ENCODE measurements at places on chromosomes 2 and 18.

DNA sequence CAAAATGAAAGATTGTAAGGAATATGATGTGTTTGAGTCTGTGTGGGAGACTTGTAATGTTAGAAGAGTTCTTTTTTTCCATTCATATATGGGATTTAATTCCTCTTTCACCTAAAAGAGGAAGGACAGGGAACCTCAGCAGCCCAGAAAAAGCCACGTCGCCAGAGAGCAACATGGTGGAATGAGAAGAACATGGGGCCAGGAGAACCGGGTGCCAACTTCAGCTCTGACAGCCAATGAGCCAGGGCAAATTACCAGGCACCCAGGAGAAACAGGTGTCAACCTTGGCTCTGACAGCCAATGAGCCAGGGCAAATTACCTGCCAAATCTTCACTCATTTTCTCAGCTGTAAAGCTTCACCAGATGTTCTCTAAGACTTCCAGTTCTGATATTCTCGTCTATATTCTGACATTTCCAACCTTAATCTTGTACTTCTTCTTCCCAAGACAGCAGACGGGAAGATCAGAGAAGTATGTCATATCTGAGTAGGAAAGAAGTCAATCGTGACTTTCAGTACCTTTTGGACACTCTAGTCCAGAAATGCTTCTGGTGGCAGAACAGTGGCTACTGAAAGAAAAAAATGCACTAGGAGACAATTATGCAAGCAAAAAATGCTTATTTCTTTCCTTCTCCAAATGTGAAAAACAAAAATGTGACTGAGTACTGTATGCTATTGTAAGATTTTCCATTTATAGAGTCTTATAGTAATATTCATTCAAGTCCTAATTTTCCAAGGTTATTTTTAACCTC is 79.2 kb upstream of the COL5A2 start:
- DNase-seq, result no peak

DNA sequence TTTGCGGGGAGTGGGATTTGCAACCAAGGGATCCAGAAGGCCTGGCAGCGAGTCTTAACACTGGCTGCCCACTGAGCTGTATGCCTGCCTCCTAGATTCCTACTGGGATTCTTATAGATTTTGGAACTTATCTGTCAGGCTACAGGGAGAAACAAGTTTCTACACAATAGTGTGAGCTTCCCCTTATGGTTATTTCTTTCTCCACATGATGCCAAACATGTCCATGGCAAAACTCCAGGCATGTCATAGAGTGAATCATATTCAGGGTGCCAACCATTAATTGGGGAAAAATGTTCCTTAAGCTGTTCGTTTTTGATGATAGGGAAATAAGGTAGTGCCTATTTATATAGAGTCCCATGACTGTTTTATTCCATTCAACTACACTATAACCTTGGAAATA is 1185.2 kb upstream of the CELF4 start:
- no peak for DNase-seq

GRCh38 chr2:168915441-168916330 is 14.6 kb downstream of the G6PC2 start:
- no peak for DNase-seq

GRCh38 chr2:227846831-227847230 is 24.6 kb upstream of the DAW1 start:
- DNase-seq, result no peak

GRCh38 chr2:146916914-146917313 is 927.9 kb upstream of the ACVR2A start:
- DNase-seq, result no peak

GRCh38 chr2:124080281-124081153 is 55.4 kb downstream of the CNTNAP5 start:
- no peak for DNase-seq

GRCh38 chr2:231461516-231461971 is 2.7 kb downstream of the NCL start:
- DNase-seq, result no peak

All from activated CD4-positive, alpha-beta T cell treated with anti-CD3 and anti-CD28 coated beads, Interleukin-2, amount 50 U/mL, for 24 hours (primary cell).